ENCODE measurements at places on chromosomes 5 and 9.
A peak's percentile ranks its signal among the peaks of the same experiment; 100 is the strongest.

GRCh38 chr5:172801179-172801671, 30.2 kb upstream of the DUSP1 start:
- DNase-seq = no peak

GRCh38 chr9:1530696-1531095, 480.5 kb downstream of the DMRT2 start:
- DNase-seq = no peak

GRCh38 chr5:142472306-142472951, 147.6 kb upstream of the SPRY4 start:
- no peak for DNase-seq

DNA sequence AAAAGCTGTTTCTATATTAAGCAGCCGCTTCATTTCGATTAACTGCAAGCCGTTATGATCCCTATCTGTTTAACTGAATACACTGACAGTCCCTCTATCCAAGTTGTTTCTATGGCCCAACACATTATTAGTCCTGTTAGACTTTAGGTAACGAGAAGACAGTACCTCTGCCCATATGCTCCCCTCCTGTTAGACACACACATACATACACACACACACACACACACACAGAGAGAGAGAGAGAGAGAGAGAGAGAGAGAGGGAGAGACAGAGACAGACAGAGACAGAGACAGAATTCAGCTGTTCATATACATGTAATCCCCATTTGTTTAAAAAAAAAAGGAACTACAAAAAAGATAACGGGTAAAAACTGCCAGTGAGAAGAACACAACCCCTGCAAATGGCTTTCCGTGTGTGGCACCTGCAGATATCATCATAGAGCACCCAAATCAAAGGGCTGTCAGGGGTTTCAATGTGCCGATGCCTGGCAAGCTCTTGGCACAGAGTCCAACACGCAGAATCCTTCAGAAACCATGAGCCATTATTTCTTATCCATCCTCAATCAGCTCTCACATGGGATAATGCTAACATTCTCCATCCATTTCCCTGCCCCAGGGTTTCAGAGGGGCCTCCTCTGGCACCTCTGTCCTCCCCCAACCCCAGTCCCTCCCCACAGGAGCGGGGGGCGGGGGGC, 144.0 kb downstream of the MYO10 start:
- no peak for DNase-seq

DNA sequence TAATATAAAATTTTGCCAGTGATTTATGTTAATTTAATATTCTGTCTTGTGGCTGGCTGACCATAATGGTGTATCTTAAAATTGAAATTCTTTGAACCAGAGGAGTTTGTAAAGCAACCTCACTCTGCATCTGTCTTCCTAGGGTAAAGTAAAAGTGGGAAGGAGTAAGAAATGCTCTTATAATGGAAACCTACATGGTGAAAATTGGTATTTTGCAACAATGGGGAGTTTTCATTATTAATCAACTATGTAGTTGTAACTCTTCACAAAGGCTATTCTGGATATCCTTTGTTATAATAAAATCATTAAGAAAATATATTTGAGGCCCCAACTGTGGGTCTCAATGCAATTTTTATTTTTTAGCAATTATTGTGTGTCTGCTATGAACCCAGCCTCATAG, 44.2 kb downstream of the SNX30 start:
- DNase-seq = no peak

- DNase-seq = no peak
Measured at GRCh38 chr5:16992444-16992843, 56.4 kb upstream of the MYO10 start.

DNA sequence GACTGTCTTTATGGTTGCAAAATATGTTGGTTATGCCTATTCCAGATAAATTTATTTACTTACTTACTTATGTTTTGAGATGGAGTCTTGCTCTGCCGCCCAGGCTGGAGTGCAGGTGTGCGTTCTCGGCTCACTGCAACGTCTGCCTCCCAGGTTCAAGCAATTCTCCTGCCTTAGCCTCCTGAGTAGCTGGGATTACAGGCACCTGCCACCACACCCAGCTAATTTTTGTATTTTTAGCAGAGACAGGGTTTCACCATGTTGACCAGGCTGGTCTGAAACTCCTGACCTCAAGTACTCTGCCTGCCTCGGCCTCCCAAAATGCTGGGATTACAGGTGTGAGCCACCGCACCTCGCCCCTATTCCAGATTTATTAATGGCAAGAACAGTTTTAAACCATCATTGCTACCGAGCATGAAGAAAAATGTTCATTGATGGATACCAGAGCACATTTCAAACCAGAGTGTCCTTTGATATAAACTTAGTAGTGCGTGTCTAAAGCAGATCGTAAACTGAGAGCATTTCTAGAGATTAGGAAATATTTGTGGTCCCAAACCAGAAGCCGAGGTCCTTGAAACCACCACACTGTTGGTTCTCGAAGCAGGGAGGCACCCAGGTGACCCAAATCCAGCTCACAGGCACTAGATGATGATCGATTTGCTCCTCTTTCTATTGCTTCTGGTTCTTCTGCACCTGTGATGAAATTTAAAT, 85.2 kb downstream of the GRAMD2B start:
- DNase-seq = no peak

DNA sequence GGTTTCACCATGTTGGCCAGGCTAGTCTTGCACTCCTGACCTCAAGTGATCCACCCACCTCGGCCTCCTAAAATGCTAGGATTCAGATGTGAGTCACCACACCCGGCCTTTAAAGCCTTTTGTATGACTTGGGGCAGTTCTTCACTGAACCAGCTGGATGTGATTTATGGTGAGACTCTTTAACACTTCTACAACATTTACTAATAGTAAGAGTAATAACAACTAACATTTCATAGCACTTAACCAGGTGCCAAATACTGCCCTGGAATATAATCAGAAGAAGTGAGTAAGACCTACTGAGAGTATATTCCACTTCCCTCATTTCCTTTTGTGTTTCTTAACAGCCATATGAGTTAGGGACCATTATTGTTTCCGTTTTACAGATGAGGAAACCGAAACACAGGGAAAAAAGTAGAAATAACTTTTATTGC, 10.0 kb downstream of the ZSWIM6 start:
- no peak for DNase-seq

DNA sequence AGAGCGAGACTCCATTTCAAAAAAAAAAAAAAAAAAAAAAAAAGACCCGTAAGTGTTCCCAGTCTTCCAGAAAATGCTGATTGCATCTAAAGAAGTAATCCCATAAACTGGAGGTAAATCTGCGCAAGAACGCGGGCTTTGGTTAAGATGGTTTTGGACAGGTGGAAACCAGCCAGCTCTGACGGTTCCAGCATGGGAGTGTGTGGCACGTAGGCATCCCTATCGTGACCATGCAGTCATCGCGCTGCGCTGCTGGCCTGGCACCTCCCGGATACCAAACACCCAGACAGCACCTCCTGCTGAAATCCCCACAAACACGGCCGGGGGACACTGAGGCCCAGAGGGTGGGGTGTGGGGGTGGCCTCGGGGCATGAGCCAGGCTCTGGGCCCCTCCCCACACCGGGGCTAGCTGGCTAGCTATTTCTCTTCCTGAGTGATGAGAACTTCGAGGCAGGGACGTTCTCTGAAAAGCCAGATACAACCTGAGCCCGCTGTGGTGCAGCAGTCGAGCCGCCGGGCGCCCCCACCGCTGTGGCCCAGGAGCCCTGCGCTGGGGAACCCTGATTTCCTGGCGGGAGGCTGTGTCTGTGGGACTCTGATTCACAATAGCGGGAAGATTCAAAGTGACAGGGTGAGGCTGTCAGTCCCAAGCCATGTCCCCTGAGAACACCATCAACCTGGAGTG, 32.2 kb upstream of the NOTCH1 start:
- no peak for DNase-seq

DNA sequence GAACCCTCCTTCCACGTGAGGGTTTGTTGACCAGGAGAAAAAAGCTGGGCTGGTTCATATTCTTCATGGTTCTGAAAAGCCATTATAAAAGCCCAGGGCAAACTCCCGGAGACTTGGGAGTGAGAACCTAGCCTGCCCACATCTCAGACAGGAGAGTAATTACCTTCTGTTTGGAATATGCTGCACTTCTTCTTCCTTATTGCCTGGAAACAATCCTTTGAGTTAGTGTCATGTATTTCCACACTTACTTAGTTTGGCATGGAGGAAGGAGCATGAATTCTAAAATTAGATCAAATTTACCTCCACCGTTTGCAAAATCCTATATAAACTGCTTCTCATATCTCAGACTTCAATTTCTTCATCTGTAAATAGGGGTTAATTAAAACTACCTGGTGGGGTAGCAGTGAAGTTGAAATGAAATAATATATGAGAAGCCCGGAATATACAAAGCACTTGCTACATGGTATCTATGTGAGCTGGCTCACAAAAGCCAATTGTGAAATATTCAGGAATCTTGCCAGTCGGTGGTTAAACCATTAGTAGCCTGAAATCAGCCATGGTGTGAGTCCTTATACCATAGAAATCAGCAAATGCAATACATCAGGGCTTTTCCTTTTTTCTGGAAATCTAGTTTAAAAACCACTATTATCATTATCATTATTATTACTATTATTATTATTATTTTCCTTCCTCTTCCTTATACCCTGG, 140.0 kb upstream of the RAD23B start:
- DNase-seq = no peak

GRCh38 chr9:8570776-8571175, 771.2 kb upstream of the DMAC1 start:
- DNase-seq = no peak

DNA sequence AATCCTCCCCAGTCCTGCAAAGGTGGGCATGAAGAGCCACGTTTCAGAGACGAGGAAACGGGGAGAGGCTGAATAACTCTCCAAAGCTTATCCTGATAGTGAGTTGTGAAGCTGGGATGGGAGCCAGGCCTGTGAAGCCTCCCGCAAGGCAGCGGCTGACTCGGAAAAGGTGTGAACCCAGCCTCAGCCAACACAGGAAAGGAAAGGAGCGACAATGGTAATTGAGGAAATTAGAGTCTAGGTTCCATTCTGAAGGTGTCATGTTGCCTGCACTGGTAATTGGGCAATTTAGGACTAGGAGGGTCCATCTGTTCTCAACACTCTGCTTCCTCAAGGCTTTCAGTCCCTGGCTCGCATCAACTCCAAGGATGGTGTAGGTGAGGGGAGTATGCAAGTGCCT, 83.4 kb downstream of the LIFR start:
- DNase-seq = peak; percentile 58

- DNase-seq = no peak
Measured at GRCh38 chr5:141135718-141136266, 786 bp downstream of the PCDHB5 start.

DNA sequence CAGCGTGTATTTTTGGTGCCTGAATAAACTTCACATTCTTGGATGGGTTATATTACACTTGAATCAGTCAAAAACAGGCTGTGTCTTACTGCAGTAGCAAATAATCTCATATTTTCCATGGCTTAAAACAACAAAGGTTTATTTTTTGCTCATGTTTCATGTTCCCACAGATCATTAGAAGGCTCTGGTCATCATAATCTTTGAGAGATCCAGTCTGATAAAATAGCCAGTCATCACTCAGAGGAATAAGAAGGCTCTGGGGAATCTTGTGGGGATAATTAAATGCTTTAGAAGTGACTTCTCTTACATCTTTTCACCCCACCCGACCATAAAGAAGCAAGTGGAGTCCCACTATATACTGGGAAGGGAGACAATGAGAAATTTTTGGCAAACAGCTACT, 417.7 kb downstream of the PSAT1 start:
- DNase-seq = no peak

DNA sequence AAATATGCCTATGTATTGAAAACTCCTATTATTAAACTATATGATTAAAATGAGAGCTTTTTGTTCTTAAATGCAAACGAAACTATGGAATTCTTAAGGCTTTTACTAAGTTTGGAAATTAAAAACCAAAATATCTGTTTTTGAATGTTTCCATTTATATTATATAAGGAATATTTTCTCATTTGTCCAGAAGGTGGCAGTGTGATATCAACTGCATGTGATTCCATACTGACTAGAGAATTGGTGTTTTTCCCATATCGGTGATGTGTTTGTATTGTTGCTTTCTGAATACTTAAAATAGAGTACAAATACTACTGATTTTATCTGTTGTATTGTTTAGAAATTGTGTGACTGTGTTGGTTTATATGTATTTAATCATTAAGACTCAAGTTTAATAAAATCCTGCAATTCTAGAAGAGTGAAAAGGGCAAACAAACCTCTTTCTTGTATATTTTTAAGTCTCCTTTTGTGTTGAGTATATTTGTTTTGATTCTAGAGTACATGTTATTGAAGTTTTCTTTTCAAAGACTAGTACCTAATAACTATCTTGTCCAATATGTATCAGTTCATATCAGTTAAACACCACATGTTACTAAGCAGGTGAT, 320.8 kb downstream of the CCDC171 start:
- no peak for DNase-seq

DNA sequence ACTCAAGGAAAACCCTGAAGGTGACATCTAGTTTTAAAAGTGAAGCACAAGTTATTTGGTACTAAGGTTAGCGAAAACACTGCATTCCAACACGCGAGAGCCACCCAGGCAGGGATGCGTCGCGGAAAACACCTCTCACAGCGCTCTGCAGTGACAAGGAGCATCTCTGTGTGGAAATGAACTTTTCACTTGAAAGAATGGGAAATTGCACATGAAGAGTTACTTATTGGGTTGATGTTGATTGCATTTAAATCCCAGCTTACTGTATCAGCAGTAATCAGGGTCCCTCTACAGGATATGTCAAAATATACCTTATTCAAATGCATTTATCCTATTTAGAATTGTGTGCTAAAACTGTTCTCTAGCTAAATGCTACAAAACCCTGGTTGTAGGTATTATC, 144.4 kb downstream of the BNC2 start:
- no peak for DNase-seq

DNA sequence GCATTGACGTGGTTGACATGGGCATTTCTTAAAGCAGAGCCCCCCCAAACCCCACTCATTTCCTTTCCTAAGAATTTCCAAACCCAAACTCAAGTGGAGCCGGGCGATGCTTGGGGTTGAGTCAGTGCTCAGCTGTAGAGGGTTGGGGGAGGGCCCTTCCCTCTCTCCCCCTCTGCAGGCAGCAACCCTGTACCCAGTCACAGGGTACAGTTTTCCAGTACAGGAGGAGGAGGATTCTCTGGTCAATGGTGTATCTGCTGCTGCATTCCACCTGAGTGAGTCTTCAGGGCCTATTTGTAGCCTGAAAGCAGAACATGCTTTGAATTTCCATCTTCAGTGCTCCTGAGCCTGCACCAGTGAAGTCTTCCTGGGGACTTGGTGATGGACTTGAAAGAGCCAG, 55.8 kb downstream of the ENTREP1 start:
- DNase-seq = no peak

Measured in Right ventricle myocardium superior (tissue), 1 donor.